ENCODE measurements at places on chromosomes 2 and 18. TPM values are rescaled to one million over a fixed set of nuclear protein-coding genes. Genes with fewer than 3 reads are reported as not detected.
A peak's percentile ranks its signal among the peaks of the same experiment; 100 is the strongest.

GRCh38 chr2:167475791-167476190, 587.5 kb downstream of the XIRP2 start:
- no peaks in the 10 kb centered on the region for H3K4me1 ChIP-seq
- no peak overlapping the region for H3K4me3 ChIP-seq
- DNase-seq: no peak
- H3K27ac ChIP-seq: no peak overlapping the region
- H3K36me3 ChIP-seq: no peaks in the 10 kb centered on the region

DNA sequence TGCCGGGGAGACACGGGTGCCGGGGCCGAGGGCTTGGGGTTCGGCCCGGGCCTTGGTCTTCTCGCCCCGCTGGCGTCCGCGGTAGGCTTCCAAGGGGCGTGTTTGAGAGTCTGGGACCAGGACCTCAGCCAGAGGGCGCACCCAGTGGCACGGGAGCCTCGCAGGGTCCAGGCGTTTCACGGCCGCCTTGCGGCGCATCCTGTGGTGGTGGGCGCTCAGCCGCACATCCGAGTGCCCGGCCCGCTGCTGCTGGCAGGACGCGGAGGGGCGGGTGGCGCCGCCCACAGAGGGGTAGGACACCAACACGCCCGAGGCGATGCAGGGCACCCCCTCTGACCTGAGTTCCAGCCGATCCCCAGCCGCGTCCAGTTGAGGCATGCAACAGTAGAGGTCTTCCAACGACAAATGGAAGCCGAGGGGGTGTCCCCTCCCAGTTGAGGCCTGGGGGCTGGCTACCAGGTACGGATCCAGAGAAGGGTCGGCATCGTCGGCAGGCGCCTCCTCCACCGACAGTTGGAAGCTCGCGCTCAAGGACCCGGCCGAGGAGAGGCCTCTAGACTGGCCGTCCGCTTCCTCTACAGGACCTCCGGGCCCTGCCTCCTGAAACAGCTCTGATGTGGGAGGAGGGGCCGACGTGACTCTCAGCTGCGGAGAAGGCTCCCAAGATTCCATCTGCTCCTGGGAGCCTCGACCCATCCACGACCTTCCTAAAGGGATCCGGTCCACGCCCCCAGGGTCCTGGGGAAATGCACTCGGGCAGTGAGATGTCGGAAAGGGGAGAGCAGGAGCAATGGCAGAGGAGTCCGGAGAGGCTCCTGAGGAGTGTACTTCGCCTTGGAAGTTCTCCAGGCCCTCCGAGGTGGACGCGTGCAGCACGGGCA, 6.3 kb downstream of the C2orf81 start:
- H3K36me3 ChIP-seq: no peaks in the 10 kb centered on the region
- peak overlapping the region; percentile 67 for H3K27ac ChIP-seq
- H3K27me3 ChIP-seq: no peaks in the 10 kb centered on the region
- H3K4me3 ChIP-seq: peak overlapping the region; percentile 9
- H3K4me1 ChIP-seq: peaks cover 9% of the 10 kb centered on the region
- peak; percentile 56 for DNase-seq

- peaks cover 4% of the 10 kb centered on the region for H3K4me1 ChIP-seq
- no peak overlapping the region for H3K27ac ChIP-seq
- no peak overlapping the region for H3K4me3 ChIP-seq
- no peak for DNase-seq
- no peaks in the 10 kb centered on the region for H3K27me3 ChIP-seq
Observed at GRCh38 chr18:7196421-7196820, 34.5 kb upstream of the LRRC30 start.

DNA sequence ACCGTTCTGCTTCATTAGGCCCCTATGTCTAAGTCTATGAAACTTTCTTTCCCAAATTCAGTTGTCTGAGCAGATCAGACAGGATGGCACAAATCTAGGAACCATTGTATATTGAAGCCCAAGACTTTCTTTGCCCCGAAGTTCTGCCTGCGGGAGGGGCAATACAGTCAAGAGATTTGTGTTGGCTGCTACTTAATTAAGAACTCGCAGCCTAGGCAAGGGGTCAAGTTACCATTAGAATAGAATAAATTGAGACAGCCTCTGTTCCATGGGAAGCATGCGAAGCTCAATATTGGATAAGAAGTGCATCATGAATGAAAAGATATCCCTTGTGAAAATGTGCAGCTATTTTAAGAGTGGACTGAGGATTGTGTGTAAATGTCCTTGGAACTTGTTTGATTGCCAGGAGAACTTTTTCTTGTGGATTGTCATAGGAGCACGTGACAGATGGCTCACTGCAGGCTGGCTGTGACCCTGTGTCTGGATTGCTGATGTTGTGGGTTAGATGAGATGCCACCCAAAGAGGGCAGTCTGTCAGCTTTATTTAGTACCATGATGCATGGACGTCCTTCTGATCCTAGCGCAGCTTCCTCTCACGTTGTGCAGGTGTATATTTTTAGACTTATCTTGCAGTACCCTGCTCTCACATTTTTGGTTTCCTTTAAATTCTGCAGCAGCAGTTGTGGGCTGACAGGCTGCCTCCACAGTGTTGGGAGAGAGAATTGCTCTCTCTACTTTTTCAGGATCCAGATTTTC, 30.9 kb downstream of the HAUS1 start:
- peaks cover 12% of the 10 kb centered on the region for H3K36me3 ChIP-seq
- no peak overlapping the region for H3K4me3 ChIP-seq

- H3K27me3 ChIP-seq: no peaks in the 10 kb centered on the region
- H3K36me3 ChIP-seq: no peaks in the 10 kb centered on the region
- H3K4me3 ChIP-seq: no peak overlapping the region
- peaks cover 18% of the 10 kb centered on the region for H3K4me1 ChIP-seq
- H3K27ac ChIP-seq: no peak overlapping the region
Observed at GRCh38 chr2:119697290-119698020, 18.5 kb downstream of the TMEM177 start.

SCN7A gene
- 99.9 TPM for total RNA-seq

MAP3K19 gene
- 27.2 TPM for total RNA-seq

DNA sequence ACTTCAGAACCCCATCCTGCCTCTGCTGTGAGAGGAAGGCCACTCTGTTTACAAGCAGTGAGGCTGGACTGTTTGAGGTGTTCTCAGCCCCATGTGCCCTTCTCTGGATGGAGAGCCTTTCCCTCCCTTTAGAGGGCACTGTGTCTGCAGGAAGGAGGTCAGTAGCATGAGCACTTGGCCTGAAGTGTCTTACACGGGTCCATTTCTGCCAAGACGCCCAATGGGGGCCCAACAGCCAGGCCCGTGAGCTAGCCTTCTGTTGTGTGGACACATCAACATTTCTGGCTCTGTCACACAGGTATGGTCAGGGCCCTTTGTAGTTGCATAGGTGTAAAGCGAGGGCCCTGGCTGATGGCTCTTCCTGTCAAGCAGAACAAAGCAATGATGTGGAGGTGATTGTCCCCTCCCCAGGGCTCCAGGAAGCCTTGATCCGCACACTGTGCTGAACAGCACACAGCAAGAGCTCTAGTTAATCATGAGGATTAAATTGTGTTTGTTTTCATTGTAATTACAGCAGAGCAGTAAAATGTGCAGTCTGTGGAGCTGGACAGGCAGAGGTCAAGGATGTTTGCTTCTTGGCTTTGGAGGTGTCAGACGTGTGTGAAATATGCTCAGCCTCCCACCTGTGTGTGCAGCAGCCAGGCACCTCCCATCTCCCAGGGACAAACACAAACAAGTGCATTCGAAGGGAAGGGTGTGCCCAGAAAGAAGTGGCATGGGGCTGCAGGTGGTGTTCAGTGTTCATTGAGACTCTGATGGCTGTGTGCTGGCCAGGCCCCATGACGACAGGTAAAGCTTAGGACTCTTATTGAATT, 132.1 kb downstream of the SH3RF3 start:
- H3K4me1 ChIP-seq: peaks cover 50% of the 10 kb centered on the region
- H3K36me3 ChIP-seq: no peaks in the 10 kb centered on the region
- H3K27me3 ChIP-seq: no peaks in the 10 kb centered on the region
- H3K27ac ChIP-seq: no peak overlapping the region
- H3K4me3 ChIP-seq: no peak overlapping the region

All from upper lobe of left lung (tissue), 6 donors.